Frontal cortex (tissue), 4 donors: ENCODE measurements at places on chromosomes 3 and 15.

DNA sequence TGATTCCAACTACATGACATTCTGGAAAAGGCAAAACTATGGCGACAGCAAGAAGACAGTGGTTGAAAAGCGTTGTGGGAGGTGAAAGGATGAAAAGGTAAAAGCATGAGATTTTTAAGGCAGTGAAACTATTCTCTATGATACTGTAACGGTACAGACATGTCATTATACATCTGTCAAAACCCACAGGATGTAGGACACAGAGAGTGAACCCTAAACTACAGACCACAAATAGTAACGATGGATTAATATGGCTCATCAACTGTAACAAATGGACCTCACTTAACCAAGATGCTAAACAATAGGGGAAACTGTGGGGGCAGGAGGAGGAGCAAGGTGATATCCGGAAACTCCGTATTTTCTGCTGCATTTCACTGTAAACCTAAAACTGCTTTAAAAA, 39.1 kb downstream of the MYO9A start:
- no peak for DNase-seq

- DNase-seq = no peak
Measured at GRCh38 chr3:105647047-105647446, 221.8 kb downstream of the CBLB start.

DNA sequence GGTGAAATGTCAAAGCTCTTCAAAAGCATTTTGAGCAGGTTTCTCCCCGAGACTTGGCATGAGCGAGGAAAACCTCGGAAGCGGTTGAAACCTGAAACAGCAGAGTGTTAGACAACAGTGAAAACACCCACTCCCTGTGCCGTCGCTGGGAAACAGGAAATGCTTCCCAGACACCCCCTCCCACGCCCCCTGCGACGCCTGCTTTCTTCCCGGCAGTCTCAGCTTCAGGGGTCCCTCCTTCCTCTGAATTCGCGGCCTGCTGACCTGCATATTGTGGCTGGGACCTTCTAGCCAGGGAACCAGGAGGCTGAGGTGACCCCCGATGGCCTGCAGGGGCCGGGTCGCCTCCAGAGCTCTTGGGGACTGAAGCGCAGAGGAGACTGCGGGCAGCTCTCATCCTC, 250.6 kb upstream of the LYSMD4 start:
- DNase-seq = no peak

DNA sequence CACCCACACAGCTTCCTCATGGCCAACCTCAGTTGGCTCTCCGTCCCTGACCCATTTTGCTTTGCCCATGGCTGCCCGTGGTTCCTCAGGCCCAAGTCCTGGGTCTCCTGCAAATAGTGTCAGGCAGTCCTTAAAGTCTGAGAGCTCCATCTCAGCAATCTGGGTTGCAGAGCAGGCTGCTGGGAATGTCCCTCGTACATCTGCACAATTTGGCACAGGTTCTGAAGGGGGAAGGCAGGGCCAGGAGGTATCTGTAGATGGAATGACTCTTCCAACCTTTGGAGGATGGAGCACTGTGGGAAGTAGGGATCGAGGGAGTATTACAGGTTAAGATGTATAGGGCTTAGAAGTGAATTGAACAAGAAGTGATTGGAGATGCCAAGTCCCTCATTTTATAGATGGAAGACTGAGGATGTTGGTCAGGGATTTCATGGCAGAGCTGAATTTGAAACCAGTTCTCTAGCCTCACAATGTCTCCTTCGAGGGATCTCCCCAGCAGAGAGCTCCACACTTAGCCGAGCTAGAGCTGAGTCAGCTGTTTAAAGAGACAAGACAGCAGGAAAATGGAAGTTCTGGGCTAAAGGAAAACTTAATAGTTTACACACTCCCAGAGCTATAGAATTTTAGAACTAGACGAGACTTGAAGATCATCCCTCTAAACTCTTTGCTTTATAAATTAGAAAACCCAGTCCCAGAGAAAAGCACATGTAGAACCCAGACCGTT, 9.2 kb downstream of the CKMT1A start:
- no peak for DNase-seq

- DNase-seq = no peak
Measured at GRCh38 chr3:149152420-149152819, 23.0 kb downstream of the HPS3 start.

DNA sequence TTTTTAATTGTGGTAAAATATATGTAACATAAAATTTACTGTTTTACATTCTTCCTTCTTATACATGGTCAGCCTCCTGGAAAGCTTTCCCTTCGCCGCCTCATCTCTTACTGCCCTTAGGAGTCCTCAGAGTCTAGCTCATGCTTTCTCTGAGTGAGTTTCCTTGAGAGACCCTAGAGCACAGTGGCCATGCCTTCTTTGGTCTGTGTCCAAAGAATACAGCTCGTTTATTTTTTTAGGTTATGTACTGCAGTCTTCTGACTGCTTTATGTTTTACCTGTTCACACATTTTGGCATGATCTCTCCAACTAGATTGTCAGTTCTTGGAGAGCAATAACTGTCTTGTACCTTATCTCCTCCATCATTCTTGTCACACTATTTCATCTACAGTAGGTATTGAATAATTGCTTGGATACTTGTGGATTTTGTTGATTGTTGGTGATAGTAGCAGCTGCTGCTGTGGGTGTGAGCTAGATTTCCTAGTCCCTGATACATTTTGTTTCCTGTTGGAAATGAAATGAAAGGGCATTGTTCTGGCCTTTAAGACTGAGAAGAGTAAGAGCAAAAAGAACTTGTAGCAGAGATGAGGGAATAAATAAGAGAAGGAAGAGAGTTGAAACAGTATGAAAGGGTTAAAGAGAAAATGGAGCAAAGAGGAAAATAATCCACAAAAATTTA, 10.9 kb downstream of the ARIH2 start:
- DNase-seq = no peak

DNA sequence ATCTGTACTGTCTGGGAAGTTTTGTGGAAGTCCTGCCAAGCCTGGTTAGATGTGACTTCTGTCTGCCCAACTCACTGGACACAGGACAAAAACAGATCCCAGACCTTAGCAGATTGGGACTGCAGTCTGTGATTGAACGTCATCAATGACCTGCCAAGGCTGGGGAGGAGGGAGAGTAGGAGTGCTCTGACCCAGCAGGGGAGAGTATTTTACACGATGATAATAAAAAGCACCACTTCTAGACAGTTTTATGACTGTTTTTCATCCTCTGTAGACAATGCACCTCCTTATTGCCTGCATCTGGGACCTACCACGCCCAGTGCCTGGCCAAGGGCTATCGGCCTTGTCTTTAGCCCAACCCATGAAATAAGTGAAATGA, 102.3 kb upstream of the NR2E3 start:
- no peak for DNase-seq

- no peak for DNase-seq
Measured at GRCh38 chr15:58309963-58310928, 121.5 kb upstream of the LIPC start.

DNA sequence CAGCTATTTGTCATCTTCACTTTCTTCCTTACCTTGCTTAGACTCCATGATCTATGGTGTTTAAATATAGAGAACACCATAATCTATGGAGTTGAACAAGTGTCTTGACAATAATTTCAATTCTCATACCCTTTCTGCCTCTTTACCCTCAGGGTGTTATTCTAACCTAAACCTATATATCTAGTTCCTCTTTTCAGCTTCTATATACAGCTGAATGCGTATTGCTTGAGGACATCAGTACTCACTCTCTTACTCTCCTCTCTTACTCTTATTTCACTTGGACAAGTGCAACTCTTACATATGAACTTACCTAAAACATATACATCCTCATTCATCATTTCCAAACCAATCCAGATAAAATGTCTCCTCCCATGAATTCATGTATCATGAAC, 187.1 kb downstream of the RAP2B start:
- no peak for DNase-seq

- DNase-seq = no peak
Measured at GRCh38 chr3:143060906-143061305, 58.7 kb upstream of the CHST2 start.

GRCh38 chr3:174859114-174859735, at the start of gene NAALADL2:
Gene NAALADL2 (plus strand): TSS chr3:174859334.
- DNase-seq = no peak

- no peak for DNase-seq
Measured at GRCh38 chr3:113523241-113523640, 8.3 kb upstream of the SPICE1 start.

- DNase-seq = no peak
Measured at GRCh38 chr3:3081381-3082233, 28.6 kb downstream of the IL5RA start.

GRCh38 chr15:33551860-33552259, 241.1 kb downstream of the RYR3 start:
- peak; percentile 8 for DNase-seq

DNA sequence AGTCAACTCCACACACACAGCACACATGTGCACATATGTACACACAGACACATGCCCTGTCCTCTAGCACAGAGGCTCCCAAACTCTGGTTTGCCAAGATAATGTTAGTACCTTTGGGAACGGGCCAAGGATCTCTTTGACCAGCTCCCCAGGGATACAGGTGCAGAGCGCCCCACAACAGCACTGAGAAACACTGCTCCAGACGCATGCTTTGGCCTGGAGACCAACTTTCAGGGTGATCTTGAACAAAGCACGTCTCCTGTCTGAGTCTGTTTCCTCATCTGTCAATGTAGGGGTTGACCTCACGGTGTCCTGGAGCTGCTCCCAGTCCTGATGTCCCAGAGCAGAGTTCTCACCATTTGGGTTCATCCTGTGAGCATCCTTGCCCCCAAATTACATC, 15.9 kb upstream of the SKOR1 start:
- no peak for DNase-seq

DNA sequence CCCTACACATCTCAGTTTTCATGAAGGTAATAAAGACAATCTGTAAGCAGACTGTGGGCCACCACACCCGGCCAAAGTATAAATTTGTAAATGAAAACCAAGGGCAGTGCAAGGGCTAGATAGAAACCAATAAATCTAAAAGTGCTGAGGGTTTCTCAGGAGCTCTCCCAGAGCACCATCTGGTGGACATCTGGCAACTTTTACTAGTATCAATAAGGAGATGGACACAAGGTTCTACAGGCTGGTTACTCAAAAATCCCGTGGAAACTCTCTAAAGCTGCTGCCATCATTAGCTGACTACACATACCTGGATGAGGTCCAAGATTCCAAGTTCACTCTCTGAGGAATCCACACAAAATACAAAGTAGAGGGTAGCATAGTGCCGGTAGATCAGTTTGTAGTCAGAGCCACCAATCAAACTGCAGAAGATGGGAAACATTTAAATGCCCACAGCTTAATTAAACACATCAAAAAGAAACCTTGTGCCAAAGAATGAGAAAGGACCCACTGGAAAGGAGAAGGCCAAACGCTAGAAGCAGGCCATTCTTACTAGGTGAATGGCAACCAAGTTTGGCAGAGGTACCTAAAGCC, 5.5 kb downstream of the AP3S2 start:
- no peak for DNase-seq
